NCI-H1436 treated with DMSO at 0.1 percent for 48 hours (cell line): ENCODE measurements at places on chromosomes 1 and 21.

GRCh38 chr1:31937300-31938183 lies 626 bp downstream of the PTP4A2 start:
- DNase-seq = no peak

- DNase-seq = no peak
These were observed 39.0 kb upstream of the DPT start for GRCh38 chr1:168767894-168768584.

GRCh38 chr1:94463765-94464330 lies 45.7 kb downstream of the ABCD3 start:
- no peak for DNase-seq

- DNase-seq = no peak
These were observed 444 bp upstream of the AGO1 start for GRCh38 chr1:35882586-35882944.

GRCh38 chr1:15215116-15215515 lies 31.9 kb upstream of the FHAD1 start:
- DNase-seq = no peak
